Stimulated activated CD4-positive, alpha-beta T cell treated with anti-CD3 and anti-CD28 coated beads, Interleukin-4, amount 100 ng/mL, for 24 hours (primary cell): ENCODE measurements at places on chromosomes 5 and 9.

- no peak for DNase-seq
Measured at GRCh38 chr5:147169399-147169798, 65.4 kb upstream of the STK32A start.

GRCh38 chr5:17357504-17357903 lies 140.1 kb downstream of the BASP1 start:
- DNase-seq, result no peak

DNA sequence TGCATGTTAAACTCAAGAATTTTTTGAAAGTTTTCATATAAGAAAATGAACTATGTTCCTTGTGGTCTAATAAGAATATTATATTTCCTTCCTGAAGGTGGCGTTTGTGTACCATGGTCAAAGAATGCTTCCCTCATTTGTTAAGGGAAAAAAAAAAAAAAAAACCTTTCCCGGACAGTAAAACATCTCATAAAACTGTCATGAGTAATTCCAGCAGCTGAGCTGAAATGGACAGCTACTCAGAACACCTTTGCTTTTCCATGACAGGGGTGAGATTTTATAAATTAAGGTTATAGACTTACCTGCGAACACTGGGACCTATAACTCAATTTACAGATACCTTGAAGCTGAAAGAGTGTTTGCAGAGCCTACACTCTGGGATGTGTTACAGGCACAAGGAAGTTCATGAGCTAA lies 113.2 kb upstream of the RANBP3L start:
- DNase-seq, result no peak

GRCh38 chr5:113199122-113199905 lies 222.7 kb downstream of the DCP2 start:
- no peak for DNase-seq

DNA sequence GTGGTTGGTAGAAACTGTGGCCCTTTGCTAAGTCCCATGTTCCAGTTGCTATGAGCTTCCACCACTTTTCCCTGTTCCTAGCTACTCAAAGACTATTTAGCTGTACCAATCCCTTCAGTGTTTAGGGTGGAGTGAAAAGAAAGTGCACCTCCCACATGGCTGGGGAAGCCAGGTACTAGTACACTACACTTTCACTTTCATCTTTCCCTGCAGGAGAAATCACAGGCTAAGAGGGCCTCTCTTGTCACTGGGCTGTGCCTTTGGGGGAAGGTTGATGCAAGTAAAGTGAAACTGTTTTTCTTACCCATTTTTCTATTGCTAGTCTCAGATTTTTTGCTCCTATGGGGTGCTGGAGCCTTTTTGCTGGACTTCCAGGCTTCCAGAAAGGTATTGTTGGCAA lies 33.5 kb upstream of the CKS2 start:
- no peak for DNase-seq

- DNase-seq, result no peak
Measured at GRCh38 chr5:145316282-145316681, 518.9 kb downstream of the PRELID2 start.

GRCh38 chr9:114684036-114684435 lies 2.0 kb upstream of the TEX48 start:
- peak; percentile 60 for DNase-seq

DNA sequence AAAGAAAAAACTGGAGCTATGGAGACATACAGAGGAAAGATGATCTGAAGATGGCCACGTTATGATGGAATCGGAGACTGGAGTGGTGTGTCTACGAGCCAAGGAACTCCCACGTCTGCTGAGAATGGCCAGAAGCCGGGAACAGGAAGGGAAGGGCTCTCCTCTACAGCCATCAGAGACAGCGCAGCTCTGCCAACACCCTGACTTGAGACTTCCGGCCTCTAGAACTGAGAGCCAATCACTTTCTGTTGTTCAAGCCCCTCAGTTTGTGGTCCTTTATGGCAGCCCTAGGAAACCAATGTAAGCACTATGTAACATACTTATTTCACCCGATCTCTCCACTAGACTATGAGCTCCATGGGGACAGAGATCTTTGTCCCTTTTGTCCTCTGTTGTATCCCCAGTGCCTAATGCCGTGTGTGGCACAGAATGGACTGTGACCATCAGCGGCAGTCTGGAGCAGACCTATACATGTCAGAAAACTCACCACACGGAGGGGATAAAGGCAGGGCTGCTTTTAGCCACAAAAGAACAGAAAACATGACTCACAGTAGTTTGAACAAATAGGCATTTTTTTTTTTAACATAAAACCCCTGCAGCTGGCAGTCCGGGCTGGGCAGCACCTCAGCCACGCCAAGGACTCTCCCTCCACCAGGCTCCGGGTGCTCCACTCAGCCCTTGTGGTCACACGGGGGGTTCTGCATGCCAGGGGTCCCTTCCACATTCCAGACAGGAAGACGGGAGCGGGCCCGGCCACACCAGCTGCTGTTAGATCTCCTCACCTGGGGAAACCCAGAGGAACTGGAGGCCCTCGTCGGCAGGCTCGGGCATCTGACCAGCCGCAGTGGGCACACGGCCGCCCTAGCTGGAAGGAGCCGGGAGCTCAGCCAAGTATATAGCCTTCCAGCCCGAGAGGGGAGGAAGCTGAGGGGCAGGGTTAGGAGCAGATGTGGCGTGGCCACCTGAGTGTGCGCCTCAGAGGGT lies 16.1 kb upstream of the MXD3 start:
- no peak for DNase-seq

DNA sequence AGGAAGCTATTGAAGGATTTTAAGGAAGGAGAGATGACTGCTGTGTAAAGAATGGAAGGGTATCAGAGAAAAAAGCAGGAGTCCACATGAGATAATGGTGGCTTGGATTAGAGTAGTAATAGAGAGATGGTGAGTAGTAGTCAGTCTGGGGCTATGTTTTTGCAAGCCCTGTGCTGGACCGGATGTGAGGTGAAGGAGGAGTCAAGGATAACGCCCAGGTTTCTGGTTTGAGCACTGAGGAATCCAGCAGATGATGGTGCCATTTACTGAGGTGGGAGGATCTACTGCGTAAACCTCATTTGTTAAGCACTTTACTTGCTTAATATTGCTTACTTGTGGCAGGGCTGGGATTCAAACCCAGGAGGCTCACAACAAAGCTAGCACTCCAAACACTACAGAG lies 1.1 kb downstream of the TIGD6 start:
- DNase-seq, result no peak

GRCh38 chr5:120932480-120932879 lies 468.4 kb downstream of the PRR16 start:
- no peak for DNase-seq

DNA sequence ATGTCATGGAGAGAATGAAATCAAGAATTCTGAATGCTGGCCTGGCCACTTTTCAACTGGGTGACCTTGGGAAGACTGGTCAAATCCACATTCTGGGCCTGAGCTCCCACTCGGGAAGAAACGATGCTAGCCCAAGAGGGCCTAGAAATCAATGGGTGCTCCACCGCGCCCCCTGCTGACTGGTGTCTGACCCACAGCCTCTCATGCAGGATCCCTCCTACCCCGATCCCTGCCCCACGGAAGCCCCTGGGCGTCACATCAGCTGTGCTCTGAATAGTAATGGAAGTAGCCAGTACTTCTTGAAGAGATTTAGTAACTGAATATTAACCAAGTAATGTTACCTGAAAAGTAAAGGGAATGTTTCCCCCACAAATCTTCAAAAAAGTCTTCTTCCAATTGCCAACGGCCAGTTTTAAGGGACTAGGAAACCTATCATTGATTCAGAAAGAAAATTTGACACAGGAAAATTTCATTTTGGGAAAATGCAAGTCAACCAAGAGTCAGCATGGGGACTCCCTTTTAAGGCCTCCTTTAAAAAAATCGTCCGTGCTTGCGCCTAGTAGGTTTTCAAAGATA lies 43.9 kb downstream of the CRB2 start:
- peak; percentile 13 for DNase-seq

- DNase-seq, result no peak
Measured at GRCh38 chr5:72308853-72309191, 11.2 kb downstream of the MRPS27 start.

GRCh38 chr5:98096155-98096554 lies 677.3 kb upstream of the RGMB start:
- DNase-seq, result no peak

GRCh38 chr5:102830241-102830640 lies 75.1 kb downstream of the PAM start:
- DNase-seq, result no peak

- no peak for DNase-seq
Measured at GRCh38 chr5:1526681-1527131, 2.9 kb upstream of the LPCAT1 start.

DNA sequence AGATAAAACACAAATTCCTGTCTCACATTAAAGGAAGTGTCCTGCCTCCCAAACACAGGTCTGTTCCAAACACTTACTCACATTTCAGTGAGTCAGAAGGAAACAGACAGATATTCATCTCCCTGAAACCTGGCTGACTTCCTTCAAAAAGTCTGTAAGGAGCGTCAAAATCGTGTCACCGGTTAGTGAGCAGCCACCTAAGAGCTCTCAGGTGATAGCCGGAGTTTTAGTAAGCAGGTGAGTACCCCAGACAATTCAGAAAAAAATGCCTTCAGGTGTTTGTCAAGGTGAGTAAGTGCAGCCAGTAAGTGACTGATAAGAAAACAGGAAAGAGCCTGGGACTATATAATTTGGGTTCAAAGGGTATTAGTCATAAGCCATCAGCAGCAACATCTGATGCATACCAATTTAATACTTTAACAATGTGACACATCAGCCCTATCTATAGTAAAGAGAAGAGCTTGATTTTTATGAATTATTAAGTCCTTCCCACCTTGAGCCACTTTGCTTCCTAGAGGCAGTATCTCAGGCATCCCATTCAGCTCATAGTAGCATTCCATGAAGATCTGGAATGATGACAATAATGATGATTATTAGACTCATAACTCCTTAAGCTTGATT lies 1.3 kb upstream of the ITGA2 start:
- peak; percentile 12 for DNase-seq

DNA sequence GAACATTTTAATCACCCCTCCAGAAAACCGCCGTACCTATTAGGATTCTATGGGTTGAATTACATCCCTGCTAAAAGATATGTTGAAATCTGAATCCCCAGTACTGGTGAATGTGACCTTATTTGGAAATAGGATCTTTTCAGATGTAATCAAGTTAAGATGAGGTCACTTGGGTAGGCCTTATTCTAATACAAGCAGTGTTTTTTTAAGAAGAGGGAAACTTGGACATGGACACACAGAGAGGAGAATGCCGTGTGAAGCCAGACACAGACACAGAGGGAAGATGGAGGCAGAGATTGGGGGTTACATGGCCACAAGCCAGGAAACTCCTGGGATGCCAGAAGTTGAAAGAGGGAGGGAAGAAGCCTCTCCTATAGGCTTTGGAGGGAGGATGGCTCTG lies 183.5 kb downstream of the GNA14 start:
- no peak for DNase-seq

GRCh38 chr9:7259544-7260241 lies 501.9 kb downstream of the KDM4C start:
- no peak for DNase-seq

GRCh38 chr5:60036192-60036938 lies 142.8 kb upstream of the PDE4D start:
- no peak for DNase-seq

DNA sequence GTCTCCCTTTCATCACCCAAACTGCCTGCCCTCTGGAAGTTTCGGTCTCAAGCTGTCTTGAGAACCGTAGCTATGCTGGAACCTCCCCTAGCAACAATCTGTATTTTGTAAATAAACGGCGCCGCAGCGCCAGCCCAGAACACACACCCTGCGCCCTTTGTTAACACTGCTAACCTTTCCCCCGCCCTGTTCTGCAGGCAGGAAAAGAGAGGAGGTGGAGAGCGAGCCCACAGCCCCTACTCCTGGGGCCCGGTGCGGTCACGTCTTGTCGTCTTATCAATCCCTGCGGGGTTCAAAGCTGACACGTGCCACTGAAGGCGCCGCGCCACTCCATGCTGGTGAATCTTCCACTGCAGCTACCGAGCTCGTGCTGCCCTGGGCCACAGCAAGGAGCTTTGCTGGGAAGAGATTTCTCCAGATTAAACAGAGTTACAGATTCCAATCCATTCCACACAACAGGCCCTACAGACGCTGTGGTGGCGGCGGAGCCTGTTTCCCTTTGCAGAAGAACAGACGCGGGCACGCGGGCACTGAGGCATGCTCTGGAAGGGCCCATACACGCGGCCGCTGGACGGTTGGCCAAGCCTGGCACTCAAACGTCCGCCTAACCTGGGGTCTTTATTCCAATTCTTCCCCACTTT lies 25.3 kb downstream of the ZDHHC11B start:
- peak; percentile 73 for DNase-seq

- DNase-seq, result no peak
Measured at GRCh38 chr5:69048230-69048629, 45.6 kb upstream of the SLC30A5 start.

DNA sequence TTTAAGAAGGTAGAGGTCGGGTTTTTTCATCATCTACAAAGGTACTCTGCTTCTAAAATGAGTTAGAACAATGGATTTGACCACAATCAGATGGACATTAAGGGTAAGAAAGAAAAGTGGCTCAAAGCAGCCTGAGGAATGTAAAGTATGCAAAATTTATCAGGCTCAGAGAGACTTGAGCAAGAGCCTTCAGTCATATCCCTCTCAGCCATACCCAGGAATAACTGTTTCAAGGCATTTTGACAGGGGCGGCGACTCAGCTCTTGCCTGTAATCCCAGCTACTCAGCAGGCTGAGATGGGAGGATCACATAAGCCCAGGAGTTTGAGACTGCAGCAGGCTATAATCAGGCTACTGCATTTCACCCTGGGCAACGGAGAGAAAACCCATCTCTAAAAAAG lies 38.8 kb upstream of the ANXA2R start:
- DNase-seq, result no peak
